ENCODE measurements at places on chromosomes 7 and 10.

DNA sequence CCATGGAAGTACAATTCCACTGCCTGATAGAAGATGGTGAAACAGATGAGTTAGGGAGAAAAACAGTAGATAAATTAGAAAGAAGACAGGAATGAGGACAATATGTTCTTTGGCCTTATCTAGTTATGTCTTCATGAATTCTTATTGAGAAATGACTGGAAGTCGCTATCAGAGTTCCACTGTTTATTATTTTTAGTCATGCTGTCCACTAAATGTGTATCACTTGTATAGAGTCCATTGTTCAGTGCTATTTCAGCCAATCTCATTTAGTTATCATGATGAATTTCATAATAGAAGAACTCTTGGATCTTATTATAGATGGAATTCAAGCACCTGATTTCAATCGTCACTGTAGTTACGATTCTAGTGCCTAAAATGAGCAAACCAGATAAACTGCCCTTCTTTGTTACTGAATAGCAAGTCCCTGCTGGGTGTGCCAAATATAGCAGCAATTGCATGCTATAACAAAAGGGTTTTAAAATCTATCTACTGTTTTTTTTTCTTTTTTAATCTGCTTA is 177.7 kb upstream of the COL1A2 start:
- no peak for DNase-seq

DNA sequence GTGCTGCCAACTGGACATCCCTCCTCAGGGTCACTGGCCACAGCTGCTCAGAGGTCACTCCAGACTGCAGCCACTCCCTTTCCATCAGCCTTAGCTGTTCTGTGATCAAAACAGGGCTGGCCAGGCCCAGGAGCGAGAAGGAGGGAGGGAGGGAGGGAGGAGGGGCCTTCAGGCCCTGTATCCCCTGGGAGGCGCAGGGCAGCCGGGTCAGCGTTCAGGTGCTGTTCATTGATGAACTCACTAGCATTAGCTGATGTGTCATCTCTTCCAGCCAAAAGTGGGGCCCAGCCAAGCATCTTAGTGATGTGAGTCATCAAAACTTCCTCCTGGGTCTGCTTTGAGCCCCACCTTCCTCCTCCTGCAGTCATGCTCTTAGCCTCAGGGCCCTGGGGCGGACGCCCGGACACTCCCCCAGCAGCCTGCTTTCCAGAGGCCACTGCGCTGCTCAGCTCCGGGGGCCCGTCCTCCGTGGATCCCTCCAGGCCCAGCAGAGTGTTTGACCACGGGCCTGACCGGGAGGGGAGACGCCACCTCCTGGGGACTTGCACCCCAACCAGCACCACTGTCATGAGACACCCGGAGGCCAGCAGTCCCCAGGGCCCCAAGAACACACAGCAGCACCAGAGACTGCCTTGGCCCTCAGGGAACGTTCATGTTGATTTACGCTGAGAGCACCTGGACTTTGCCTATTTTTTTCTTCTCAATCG is 149.2 kb downstream of the PRKAG2 start:
- DNase-seq: peak; percentile 89

GRCh38 chr7:102000123-102000522 is 182.7 kb downstream of the CUX1 start:
- DNase-seq: no peak

GRCh38 chr7:102992938-102993717 is 80.3 kb downstream of the LRRC17 start:
- no peak for DNase-seq

- no peak for DNase-seq
Observed at GRCh38 chr7:117364339-117365080, 41.7 kb upstream of the WNT2 start.

- peak; percentile 74 for DNase-seq
Observed at GRCh38 chr7:155796381-155797261, 15.6 kb downstream of the SHH start.

DNA sequence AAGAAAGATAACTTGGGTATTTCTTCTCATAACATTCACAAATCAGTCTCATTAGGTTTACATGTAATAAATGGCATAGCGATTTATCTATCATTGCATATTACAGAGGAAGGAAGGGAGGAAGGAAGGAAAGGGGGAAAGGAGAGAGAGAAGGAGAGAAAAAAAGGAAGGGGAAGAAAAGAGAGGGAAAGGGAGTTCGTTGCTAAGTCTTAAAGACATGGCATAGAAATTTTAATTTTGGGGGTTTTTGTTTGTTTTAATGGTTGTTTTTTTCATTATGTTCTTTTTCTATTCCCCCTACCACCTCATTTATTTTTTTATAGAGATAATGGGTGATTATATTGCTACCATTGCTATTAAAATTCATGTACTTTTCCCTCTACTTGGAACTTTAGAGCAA is 604.3 kb downstream of the IPMK start:
- no peak for DNase-seq

- peak; percentile 92 for DNase-seq
Observed at GRCh38 chr7:102426268-102427018, 6.9 kb upstream of the ORAI2 start.

- DNase-seq: no peak
Observed at GRCh38 chr10:28200775-28201174, 102.1 kb downstream of the MPP7 start.

DNA sequence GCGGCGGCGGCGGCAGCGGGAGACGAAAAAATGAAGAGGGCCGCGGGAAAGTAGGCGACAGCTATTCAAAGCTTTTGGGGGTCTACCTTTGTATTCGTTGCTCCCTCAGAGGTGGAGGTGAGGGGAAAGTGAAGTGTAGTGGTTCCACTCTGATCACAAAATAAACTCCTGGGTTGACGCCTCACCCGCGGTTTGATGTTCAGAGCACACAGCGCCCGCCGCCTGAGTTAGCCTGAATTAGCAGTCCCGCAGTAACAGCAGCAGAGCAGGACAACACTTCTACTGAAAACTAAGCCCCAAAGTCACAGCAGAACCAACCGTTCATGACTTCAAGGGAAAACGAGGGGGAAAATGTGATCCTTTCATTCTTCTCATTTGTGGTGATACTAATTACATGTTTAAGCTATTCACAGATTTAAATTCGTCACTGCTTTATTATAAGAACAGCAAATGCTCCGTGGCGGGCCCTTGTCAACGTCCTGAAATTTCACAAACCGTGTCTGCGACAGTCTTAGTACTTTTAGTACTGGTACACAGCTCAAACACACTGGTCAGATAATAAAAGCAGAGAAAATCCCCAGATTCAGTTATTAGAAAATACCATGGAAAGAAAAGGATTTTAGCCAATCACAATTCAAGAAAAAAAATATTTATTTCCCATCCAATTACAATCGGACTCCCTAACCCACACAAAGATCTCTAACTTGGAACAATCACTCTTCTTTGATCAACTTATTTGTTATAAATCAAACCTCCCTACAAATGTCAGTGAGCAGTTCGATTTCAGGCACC is 563 bp upstream of the JMJD1C start:
- DNase-seq: peak; percentile 53
